ENCODE measurements at places on chromosomes 3 and 15.

DNA sequence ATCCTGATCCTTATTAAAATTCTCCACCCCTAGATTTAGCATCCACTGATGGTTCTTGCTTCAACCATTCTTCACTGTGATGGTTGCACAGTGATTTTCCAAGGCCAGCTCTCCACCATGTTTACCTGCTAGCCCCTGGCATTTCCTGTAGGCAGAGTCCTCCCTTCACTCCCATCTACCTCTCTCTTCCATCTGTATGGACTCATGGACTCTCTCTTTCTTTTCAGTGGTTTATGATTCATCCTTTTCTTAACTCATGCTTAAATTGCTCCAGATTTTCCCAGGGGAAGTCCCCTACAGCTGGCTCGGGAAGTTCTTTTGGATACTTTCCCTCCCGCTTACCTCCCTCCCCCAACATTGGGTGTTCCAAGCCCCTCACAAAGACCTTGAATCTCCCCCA, 18.7 kb downstream of the TGM4 start:
- no peak for DNase-seq

- DNase-seq = no peak
Observed at GRCh38 chr3:72892081-72892775, 4.4 kb downstream of the GXYLT2 start.

- no peak for DNase-seq
Observed at GRCh38 chr3:3133500-3133899, 6.8 kb downstream of the TRNT1 start.

- DNase-seq = no peak
Observed at GRCh38 chr3:148077318-148077923, 620.3 kb upstream of the AGTR1 start.

DNA sequence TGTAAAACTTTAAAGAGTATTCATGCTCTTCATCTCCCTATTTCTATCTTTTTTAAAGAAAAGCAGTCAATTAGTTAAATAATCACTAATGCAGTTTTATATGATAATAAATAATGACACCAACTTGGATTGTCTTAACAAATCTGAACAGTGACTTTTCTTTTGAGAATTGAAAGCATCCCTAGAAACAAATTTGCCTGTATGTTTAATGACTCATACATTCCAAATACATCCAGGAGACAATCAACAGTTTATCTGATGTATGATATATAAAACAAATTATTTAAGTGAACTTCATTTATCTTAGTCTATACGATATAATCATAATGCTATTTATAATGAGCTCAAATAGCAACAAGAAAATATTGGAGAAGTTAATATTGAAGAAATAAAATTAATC, 78.0 kb downstream of the ALCAM start:
- no peak for DNase-seq

DNA sequence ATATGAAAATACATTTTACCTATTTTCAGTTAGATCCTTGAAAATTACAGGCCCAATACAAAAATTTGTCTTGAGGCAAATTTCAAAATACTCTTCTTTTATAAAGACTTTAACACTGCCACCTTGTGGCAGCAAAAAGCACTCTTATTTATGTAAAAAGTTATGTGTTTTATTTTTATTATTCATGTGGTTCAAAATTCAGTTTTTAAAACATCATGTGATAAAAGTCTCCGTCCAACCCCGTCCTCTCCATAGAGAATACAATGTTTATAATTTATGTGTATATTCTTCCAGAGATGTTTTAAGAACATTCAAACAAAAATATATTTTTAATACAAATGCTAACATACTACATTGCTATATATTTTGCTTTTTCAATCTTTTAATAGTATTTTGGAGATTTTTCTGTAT, 36.9 kb upstream of the TRIM59 start:
- peak; percentile 4 for DNase-seq

- DNase-seq = no peak
Observed at GRCh38 chr3:17007284-17007683, 122.5 kb downstream of the PLCL2 start.

- no peak for DNase-seq
Observed at GRCh38 chr3:158103887-158104327, 2.3 kb downstream of the SHOX2 start.

DNA sequence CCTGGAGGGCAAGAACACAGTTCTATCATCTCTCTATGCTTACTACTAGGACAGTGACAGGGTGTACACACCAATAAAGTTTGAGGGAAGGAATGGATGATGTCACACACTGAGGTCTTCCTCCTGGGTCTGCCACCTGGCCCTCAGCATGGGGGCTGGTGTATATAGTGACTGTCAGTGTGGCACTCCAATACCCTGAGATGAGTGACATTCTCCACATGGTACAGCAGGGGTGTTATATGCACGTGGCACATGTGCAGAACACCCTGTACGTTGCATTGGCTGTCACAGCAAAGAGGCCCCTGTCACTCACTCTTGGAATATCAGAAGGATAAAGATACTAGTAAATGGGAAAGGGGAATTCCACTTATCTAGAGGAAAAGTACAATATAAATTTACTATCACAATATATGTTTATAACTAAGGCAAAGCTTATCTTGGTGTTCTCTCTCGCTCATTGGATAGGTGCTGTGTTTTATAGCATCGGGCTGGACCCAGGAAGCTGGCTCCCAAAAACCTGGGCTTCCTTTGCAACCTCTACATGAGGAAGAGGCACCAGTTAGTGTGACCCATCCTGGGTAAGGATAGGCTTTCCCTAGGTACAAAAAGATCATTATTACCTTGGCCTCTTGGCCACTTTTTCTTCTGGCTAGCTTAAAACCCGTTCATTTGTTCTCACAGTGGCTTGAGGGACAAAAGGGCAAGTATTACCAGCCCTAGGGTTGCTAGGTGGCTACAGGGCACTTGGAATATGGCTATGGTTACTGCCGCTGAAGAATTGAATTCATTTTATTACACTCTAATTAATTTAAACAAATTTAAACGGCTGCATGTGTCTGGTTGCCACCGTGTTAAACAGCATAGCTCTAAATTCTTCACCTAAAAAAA, 54.8 kb upstream of the HES1 start:
- no peak for DNase-seq

GRCh38 chr3:14286887-14287500, 108.4 kb downstream of the LSM3 start:
- no peak for DNase-seq

GRCh38 chr3:61648481-61648880, 87.1 kb downstream of the PTPRG start:
- DNase-seq = no peak

DNA sequence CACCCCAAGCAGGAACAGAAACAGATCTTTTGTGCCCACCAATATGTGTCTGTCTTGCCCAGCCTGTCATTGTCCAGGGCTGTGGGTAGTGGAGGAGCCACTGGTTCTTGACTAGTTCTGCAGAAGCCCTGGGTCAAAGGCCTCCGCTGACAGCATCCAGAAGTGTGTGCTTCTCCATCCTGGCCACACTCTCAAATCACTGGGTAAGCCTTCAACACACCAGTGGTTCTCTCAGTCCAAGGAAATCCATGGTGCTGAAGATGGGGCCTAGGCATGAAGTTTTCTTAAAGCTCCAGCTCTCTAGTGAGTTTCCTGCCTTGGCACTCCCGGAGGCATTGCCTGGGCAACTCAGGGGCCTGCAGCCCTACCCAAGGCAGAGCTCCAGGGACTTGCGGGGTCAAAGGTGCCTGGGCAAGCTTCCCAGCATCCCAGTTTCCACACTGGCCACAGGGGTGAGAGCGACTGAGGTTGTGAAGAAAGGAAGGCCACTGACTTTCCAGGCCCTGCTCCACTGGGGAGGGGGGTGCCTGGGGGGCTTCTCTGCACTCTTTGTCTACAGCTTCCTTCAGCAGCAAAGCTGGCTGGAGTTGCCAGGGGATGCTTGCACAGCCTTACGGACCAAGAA, 37.9 kb upstream of the RPL32 start:
- DNase-seq = no peak

- no peak for DNase-seq
Observed at GRCh38 chr15:59203008-59203407, 3.6 kb upstream of the LDHAL6B start.

- DNase-seq = no peak
Observed at GRCh38 chr3:48558493-48559134, 2.0 kb upstream of the PFKFB4 start.

DNA sequence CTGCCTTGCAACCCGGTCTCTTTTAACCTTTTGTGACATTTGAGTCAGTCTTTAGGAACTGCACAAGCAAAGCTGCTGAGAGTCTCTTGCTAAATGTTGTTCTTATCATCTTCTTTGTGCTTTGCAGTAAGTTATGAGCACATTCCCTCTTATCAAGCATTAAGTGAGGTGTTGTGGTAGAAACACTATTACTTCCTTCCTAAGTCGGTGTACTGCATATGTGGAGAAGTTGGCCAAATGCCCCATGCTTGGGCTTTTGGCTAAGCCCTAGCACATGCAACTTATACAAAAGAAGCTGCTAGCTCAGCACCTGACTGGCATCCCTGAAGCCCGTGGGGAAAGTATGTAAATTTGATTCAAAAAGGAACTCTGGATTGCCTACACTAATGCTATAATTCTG, 136.5 kb upstream of the RBMS3 start:
- no peak for DNase-seq

DNA sequence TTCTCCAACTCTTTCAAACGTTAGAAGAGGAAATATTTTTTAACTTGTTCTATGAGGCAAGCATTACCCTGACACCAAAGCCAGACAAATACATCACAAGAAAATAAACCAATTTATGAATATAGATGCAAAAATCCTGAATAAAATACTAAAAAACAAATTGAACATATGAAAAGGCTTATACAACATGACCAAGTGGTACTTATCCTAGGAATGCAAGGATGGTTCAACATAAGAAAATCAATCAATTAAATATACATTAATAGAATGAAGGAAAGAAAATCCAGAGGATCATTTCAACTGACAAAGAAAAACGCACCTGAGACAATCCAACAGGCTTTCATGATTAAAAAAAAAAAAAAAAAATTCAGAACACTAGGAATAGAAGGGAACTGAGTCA, 17.1 kb downstream of the XPC start:
- no peak for DNase-seq

- no peak for DNase-seq
Observed at GRCh38 chr3:30711151-30711550, 104.8 kb downstream of the TGFBR2 start.

GRCh38 chr3:179455954-179456353, 4.7 kb upstream of the GNB4 start:
- no peak for DNase-seq

- no peak for DNase-seq
Observed at GRCh38 chr3:169394316-169394715, 269.2 kb downstream of the MECOM start.

DNA sequence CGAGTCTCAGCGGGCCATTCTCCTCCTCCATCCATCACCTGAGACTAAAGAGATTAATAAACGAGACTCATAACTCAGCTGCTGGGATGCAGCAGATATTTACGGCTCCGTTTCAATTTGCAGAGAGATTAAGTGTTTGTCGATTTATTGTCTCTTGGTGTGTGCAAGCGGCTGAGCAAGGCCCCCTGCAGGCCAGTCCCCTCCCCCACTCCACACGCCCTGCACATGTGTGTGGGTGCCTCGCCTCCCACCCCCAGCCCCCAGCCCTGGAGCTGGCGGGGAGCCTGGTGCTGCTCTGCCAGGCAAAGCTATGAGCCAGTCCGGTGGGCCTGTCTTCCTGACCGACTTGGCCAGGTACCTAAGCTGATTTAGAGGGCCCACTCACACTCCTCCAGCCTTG, 63.0 kb downstream of the CYP11A1 start:
- no peak for DNase-seq

DNA sequence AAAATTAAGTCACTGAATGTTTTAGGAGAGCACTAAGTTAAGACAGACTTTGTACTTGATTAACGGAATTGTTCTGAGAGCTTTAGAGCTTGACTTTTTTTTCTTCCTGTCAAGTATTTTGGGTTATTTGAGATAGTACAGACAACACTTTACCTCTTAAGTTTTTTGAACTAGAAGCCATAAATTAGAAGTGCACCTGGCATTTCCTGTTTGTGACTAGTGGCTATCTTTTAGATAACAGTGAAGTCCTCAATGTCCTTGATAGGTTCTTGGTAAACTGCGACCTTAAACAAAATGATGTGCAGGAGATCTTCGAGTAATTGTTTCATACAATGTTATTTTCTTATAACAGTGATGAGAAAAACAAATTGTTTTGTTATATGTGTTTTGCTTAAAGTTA, 213.9 kb downstream of the TP63 start:
- no peak for DNase-seq

GRCh38 chr15:64843991-64844390, 2.3 kb downstream of the PLEKHO2 start:
- DNase-seq = no peak

- peak; percentile 71 for DNase-seq
Observed at GRCh38 chr3:15291589-15292541, 40.5 kb downstream of the SH3BP5 start.

DNA sequence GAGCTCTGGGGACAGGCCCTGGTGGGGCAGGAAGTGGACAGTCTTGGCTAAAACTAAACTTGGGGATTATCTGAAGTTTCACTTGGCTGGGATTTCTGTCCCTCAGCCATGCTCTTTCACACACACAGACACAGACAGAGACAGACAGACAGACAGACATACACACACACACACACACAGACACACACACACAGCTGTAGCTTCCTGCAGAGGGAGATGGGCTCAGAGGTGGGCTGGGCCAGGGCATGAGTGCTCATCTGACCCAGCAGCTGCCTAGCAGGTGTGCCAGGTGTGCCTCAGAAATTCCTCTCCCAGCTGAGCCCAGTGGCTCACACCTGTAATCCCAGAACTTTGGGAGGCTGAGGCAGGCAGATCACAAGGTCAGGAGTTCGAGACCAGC, 3.3 kb downstream of the RHOV start:
- no peak for DNase-seq

GRCh38 chr3:99706410-99706809, 68.0 kb downstream of the COL8A1 start:
- no peak for DNase-seq

DNA sequence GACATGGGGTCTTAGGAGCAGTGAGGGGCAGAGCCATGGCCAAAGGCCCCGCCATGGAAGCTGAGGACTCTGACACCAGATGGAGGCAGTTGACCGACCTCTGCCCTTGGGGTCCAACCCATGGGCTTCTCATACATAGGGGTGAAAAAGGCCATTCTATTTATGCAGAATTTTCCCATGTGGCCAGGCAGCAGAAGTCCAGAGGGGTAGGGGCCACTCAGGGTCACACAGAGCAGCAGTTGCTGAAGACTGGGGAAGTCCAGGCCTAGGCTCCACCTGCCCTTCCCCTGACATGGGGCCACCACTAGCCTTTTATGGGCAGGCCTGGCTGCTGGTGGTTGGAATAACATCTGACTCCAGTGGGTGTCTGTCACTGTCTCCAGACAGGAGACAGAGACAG, 6.4 kb downstream of the PRSS50 start:
- no peak for DNase-seq
